ENCODE measurements at places on chromosomes 2 and 18. TPM values are rescaled to one million over a fixed set of nuclear protein-coding genes. Genes with fewer than 3 reads are reported as not detected.

DNA sequence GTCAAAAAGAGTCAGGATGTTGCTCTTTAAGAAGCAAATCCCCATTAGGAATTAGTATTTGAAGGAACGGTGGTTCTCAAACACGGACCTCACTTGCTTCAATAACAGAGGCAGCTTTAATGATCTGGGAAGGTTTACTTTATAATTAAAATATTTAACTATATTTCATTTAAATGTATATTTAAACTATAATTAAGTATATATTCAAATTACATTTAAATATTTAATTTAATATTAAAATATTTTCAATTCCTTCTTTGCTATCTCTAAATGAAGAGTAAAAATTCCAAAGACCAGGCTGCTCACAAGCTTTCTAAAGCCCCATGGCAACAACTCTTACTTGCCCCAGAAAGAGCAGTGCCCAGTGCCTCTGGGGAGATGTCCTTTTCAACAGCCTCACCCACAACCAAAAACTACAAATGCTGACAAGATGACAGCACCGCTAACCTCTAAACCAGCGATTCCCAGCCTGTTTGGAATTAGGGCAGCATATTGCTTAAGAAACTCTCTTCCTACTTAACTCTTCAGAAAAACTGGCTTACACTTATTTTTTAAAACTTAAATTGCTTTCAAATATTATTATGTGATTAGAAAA, 62.9 kb upstream of the POU3F3 start:
- H3K36me3 ChIP-seq, result no peaks in the 10 kb centered on the region
- H3K4me1 ChIP-seq, result peaks cover 10% of the 10 kb centered on the region
- H3K27ac ChIP-seq, result no peak overlapping the region
- DNase-seq, result no peak
- H3K27me3 ChIP-seq, result peaks cover 4% of the 10 kb centered on the region

The IGFBP2 gene
- 1,170 TPM for total RNA-seq

GRCh38 chr18:79802298-79802697, 4.6 kb downstream of the KCNG2 start:
- H3K4me3 ChIP-seq, result no peak overlapping the region
- peaks cover 3% of the 10 kb centered on the region for H3K36me3 ChIP-seq
- H3K27ac ChIP-seq, result no peak overlapping the region
- H3K4me1 ChIP-seq, result peaks cover 6% of the 10 kb centered on the region

The ARL4C gene
- 17.9 TPM for total RNA-seq

The LINC00305 gene
- 16.4 TPM for total RNA-seq

- no peaks in the 10 kb centered on the region for H3K4me1 ChIP-seq
- peaks cover 3% of the 10 kb centered on the region for H3K36me3 ChIP-seq
- H3K4me3 ChIP-seq, result no peak overlapping the region
- DNase-seq, result no peak
- peaks cover 1% of the 10 kb centered on the region for H3K27me3 ChIP-seq
Measured at GRCh38 chr18:29418136-29418535, 1241.2 kb upstream of the CDH2 start.

DNA sequence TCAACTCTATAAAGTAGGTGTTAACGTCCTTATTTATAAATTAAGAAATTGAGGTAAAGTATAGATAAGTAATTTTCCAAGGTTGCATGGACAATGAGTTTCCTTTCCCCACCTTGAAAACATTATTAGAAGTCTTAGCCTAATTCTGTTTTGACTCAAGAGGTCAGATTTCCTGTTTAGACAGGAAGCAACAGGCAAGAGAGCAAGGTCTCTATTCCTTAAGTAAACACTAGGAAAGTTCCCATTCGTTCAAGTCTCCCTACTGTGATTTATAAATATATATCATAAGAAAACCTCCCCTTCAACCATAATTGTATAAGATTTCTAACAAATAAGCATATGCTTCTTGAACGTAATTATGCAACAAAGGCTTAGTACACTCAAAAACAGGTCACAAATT, 40.3 kb downstream of the CLASP1 start:
- H3K4me3 ChIP-seq, result peak overlapping the region; percentile 38
- peak overlapping the region; percentile 67 for H3K27ac ChIP-seq
- peaks cover 2% of the 10 kb centered on the region for H3K27me3 ChIP-seq
- H3K36me3 ChIP-seq, result peaks cover 10% of the 10 kb centered on the region
- no peak for DNase-seq
- H3K4me1 ChIP-seq, result peaks cover 35% of the 10 kb centered on the region

DNA sequence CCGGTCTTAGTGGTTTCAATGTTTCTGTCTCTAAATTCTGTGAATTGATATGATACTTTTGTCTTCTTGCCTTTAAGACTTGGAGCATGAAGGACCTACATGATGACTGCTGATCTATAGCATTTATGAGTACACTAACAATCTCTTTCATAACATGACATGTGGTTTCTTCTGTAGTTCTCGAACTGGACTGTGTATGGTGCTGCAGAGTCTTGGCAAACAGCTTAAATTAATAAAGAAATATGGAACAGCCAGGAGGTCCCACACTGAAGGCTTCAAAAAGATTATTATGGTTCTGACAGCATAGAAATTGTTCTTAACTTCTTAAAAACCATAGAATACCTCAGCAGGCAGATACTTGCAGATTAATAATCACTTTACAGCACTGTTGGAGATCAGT, 145.0 kb downstream of the DCC start:
- no peaks in the 10 kb centered on the region for H3K4me1 ChIP-seq
- no peak overlapping the region for H3K4me3 ChIP-seq
- peaks cover 1% of the 10 kb centered on the region for H3K27me3 ChIP-seq
- no peaks in the 10 kb centered on the region for H3K36me3 ChIP-seq
- H3K27ac ChIP-seq, result no peak overlapping the region

The SPR gene
- 12.2 TPM for total RNA-seq

GRCh38 chr18:53509886-53510285, 714.6 kb downstream of the MBD2 start:
- H3K36me3 ChIP-seq, result peaks cover 14% of the 10 kb centered on the region
- no peak for DNase-seq

DNA sequence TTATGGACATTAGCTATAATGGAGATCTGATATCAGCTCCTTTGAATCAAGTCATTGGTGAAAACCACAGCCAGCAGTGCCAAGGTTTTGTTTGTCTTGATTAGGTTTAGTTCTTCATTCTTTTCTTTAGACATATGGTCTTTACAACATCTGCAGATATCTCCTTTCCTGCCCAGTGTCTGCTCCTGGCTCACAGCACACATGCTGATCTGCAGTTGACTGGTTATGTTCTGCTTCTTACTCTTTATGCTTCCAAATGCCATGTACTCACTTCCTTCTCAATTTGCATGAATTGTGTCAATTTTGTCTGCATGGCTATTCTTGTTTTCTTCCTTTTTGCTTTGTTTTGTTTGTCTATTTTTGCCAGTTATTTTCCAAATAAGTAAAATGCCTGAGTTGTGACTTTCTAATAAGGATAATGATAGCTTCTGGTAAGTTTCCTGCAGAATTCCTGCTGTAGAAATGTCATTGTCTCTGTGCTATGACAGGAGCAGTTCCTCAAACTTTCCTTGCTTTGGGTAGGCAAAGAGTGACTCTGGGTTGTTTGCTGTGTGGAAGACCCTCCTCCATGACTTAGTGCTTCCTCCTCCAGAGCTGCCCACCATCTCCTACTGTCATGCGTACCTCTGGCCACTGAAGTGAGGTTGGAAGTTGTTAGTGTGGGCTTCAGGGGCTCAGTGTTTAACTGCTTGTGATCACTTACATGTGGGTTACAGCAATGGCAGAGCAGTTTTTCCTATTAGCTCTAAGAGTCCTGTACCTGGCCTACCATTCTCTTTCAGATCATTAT, 8.2 kb downstream of the ARHGAP25 start:
- H3K36me3 ChIP-seq, result no peaks in the 10 kb centered on the region
- DNase-seq, result no peak
- H3K4me1 ChIP-seq, result peaks cover 5% of the 10 kb centered on the region
- peaks cover 1% of the 10 kb centered on the region for H3K27me3 ChIP-seq
- H3K4me3 ChIP-seq, result no peak overlapping the region

The CNGA3 gene
- total RNA-seq, result 0.10 TPM

GRCh38 chr18:13726972-13727331, 479 bp downstream of the RNMT start:
- DNase-seq, result peak; percentile 56
- H3K36me3 ChIP-seq, result peaks cover 6% of the 10 kb centered on the region
- H3K4me1 ChIP-seq, result peaks cover 20% of the 10 kb centered on the region
- H3K4me3 ChIP-seq, result peak overlapping the region; percentile 87

DNA sequence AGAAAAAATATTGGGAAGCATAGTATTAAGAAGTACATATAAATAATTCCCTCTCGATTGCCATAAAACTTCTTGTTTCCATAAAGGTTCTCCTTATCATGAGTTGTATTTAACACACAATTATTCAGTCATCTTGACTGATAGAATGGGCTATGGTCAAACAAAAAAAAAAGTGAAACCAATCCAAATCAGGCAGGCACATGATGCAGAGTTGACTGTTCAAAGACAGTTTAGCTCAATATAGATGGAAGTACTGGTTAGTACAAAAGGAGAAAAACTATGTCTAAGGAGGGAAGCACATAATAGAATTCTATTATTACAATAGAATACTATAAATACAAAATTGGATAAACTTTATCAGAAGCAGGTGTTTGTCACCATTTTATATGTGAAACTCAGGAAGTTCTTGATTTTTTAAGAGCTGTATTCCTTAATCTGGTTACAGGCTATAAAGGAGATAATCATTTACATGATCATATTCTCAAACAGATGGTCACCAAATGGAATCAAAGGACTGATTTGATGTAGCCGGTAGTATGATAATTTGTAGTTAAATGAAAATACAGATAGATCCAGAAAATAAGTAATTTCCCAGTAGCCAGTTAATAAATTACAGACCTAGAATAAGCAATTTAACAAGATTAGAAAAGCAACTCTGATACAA, 18.2 kb upstream of the CALCRL start:
- peaks cover 10% of the 10 kb centered on the region for H3K4me1 ChIP-seq
- H3K27ac ChIP-seq, result no peak overlapping the region
- H3K36me3 ChIP-seq, result peaks cover 8% of the 10 kb centered on the region

Data from endothelial cell (in vitro differentiated cells).